ENCODE measurements at places on chromosomes 16 and 17.

- no peak for DNase-seq
These were observed 616 bp downstream of the ACTG1 start for GRCh38 chr17:81511804-81512561.

DNA sequence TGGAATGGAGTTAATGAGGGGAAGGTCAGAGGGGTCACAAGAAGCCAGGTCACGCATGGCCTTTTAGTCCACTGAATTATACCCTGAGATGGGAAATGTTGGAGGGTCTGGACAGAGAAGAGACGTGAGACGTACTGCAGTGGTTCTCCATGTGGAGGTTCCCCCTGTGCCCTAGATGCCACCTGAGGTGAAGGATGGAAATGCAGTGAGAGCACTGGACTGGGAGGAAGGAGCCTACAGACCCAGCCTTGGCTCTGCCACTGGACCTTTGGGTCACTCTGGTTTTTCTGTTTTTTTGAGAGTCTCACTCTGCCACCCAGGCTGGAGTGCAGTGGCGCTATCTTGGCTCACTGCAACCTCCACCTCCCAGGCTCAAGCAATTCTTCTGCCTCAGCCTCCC, 1.8 kb upstream of the PLSCR3 start:
- DNase-seq: no peak

GRCh38 chr17:38464251-38464722, 36.0 kb downstream of the ARHGAP23 start:
- DNase-seq: no peak

GRCh38 chr16:50530277-50531236, 17.6 kb upstream of the NKD1 start:
- DNase-seq: no peak

GRCh38 chr16:88804552-88805339, 1.2 kb downstream of the CDT1 start:
- DNase-seq: no peak

DNA sequence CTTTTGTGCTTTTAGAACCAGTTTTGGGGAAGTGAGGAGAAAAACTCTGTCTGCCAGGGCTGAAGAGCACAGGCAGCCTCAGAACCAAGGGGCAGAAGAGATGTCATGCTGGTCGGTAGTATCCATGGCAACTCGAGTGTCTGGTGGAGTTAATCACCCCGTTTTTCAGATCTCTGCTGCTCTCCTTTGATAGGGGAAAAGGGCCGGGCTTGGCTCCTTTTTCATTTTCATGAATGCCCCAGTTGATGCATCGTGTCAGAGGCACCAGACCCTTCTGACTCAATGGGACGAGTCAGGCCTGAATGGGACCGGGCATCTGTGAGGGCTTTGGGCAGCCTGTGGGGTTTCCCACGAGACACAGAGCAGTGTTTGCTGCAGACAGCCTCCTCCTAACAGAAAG, 304.6 kb downstream of the ABCC12 start:
- no peak for DNase-seq

DNA sequence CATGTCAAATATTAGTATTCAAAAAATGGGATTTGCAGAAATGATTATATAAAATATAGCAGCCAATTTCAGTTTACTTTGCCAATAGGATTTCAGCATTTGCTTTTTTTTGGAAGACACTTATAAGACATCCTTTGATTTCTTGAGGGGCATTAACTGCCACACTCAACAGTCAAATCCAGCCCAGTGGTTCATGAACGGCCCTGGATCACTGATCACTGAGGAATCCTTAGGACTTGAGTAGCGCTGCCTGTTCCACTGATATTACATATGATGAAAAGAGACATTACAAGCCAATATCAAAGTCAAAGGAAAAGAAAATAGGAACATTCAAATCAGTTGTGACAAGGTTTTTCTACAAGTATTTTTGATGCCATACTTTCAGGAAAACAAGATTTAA, 21.0 kb upstream of the YWHAE start:
- DNase-seq: no peak

DNA sequence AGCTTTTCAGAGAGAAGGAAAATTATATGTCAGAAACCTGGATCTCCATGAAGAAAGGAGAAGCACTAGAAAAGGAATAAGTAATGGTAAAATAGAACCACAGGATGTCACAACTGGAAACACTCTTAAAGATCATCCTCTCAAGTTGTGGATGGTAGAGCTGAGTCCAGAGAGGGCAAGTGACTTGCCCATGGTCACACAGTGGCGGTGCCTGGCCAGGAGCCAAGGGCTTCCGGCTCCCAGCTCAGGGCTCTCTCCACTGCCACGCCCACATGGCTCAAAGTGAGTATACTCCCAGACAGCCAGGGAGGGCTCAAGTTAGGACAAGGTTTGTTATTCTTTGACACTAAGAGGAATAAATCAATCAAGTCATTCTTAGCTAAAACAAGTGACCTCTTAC, 159.8 kb downstream of the COPRS start:
- no peak for DNase-seq

DNA sequence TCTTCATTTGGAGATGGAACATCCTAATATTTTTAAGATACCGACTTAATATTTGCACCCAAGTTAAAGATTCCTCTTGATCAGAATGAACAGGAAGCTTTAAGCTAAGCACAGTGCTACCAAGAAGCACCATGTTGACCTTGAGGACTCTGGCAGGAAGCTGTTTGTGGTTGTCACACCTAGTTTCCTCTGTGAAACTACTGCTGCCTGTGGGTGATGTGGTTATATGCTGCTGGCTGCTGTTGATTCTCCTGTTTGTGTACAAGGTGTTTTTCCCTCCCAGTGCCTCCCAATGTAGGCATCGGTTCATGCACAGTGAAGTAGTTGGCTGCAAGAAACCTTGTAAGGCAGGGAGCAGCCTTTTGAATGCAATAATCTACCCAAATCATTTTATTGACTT, 23.4 kb downstream of the RBL2 start:
- peak; percentile 81 for DNase-seq

DNA sequence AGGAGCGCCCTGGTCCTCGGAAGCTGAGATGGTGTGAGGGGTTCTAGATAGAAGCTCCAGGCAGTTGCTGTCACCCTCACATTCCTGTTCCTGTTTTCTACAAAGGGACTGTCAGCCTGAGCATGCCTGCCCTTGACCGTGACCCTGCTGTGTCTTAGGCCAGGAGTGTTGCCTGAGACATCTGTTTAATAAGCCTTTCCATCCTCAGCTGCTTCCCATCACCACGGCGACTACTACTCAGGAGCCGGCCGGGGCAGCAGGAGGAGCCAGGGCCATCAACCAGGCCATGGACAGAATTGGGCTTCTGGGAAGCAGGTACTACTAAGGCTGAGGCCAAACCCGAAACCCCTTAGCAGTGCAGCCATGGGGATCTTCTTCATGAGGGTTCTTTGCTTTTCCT, 151.4 kb downstream of the KATNIP start:
- no peak for DNase-seq

DNA sequence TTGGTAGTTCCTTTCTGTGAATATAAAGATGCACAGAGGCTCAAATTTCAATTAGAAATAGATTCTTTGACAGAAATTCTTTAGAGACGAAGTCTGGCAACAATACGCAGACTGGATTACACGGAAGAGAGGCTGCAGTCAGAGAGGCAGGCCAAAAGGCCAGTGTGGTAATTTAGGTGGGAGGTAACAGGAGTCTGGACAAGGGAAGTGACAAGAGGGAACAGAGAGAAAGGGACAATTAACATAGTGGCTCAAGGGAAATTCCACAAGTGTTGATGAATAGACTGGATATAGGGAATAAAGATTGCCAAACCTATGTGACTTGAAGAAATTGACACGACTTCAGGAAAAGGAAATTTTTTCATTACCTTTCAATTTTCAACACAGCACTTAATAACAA, 54.6 kb downstream of the STX8 start:
- DNase-seq: no peak

DNA sequence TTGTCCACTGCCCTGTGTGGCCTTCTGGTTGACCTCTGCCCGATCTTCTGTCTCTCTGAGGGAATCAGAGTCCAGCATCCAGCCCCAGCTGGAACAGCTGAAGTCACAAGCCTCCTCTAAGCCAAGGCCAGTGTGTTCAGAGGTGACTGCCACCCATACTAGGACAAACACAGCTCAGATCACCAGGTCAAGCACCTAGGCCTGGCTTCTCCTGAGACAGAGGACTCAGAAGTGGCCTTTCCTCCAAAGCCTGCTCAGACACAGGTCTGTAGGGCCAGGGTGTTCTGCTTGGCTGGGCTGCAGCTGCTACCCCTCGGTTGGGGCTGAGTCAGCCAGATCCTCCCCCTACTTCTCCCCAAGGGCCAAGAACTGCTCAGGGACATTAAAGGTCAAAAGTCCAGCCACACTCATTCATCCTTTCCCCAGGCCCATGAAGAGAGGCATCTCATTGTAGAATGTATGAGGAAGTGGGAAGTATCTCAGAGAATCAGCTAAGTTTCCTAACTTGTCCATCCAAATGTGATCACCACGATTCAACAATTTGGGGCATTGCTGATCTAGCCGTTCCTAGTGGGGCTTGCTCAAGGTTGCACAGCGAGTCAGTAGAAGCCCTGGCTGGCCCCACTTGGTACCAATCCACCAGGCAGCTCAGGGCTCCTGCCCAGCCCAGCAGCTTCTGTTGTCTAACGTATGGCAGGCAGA, 7.6 kb downstream of the SLC46A1 start:
- DNase-seq: no peak

- no peak for DNase-seq
These were observed 1400.1 kb downstream of the CDH8 start for GRCh38 chr16:60636117-60636516.

- no peak for DNase-seq
These were observed 7.8 kb upstream of the CAMKK1 start for GRCh38 chr17:3900646-3901045.

DNA sequence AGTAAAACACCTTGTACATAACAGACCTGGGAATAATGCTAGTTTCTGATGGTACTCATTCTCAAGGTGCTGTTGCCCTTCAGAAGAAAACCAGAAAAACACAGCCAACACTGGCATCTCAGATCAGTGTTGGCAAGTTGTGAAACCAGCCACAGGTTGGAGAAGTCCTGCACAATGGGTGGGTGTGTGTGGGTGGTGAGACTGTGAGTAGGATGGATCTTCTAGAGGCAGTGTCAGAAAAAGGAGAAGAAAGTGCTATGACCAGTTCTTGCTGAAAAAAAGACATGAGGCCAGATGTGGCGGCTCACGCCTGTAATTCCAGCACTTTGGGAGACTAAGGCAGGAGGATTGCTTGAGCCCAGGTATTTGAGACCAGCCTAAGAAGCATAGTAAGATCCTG, 35.2 kb upstream of the SMIM36 start:
- DNase-seq: no peak

DNA sequence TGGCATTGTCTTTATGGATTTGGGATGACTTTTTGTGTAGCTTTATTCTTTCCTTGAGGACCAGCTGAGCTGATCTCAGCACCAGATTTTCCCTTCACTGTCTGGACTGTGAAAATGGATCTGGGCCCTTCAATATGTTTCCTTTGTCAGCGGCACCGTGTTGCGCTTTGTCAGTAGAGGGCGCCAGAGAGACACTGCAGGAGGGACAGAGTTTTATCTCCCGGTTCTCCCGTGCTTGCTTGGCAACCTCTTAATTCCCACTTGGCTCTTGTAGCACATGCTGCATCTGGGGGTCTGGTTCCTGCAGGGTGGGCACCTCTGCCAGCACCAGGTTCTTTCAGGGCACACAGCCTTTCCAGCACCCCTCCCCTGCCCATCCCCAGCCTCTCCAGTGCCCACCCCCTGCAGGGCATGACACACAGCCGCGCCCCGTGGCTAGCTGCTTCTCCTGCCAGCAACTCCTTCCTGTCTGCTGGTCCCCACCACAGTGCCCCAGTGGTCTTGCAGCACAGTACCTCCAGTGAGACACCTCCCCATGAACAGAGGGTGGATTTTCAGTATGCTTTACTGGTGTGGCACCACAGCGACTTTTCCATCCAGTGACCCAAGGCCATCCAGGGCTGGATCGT, 19.6 kb downstream of the OR1D5 start:
- no peak for DNase-seq

- DNase-seq: no peak
These were observed 502 bp downstream of the FAAP100 start for GRCh38 chr17:81551458-81552243.

DNA sequence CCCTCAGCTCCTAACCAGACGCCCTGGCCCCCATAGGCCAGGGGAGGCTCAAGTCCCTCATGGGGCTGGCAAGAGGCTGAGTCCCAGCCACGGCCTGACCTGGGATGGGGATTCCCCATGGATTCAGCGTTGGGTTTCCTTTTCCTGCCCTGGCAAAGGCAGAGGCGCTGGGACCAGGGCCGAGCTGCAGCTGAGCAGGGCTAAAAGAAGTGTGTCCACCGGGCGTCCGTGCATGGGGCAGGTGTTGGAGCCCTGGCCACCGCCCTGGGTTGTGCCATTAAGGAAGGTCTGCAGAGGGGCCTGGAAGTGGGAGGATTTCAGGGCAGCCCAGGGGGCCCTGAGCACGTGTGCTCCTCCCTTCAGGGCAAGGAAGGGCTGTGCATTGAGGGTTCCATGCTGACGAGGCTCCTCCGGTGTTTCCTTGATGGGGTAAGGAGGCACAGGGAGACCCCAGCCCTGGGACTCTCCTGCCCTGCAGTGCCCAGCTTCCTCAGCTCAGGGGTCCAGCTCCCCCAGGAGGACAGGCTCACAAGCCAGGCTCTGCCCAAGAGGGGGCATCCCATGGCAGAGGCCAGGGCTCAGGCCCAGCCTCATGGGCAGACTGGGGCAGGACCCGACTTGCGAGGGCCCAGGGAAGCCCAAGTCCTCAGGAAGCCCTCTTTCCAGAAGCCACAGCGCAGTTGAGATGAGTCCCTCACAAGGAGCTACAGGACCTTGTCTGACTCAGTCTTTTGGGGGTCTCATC, 10.1 kb downstream of the TBC1D26 start:
- DNase-seq: no peak

DNA sequence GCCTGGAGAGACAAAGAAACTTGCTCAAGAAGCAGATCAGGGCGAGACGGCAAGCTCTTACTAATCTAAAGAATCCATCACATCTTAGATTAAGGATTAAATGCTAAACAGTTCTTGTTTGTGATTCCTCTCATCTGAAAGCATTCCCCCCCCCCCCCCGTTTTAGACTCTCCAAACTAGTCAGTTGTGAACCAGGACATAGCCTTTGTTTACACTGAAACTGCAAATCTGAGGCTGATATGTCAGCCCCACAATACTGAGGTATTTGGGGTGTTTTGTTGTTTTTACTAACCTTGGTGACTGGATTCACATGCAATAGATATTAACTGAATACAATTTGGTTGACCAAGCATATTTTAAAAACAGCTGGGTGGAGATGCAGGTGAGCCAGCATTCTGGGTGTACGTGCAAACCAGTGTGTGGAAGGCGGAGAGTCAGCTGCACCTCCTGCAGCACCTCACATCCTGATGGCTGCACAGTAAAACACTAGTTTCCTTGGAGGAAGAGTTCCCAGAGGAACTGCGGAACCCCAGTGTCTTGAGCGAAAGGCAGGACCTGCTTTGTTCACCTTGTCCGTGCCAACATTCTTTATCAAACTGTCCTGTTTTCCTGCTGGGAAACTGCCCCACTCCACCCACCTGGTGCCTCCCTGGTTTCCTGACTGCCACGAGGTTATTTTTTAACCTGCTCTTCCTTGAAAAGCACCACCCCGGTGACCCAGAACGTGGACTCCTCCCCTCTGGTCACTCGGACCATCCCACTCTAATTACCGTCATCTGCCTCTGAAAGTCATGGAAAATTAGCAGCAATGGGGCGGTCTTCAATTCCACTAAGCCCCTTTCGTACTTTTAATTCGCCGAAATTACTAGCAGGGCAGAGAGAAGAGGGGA, 1.2 kb upstream of the YPEL2 start:
- no peak for DNase-seq

Measured in central memory CD8-positive, alpha-beta T cell (primary cell).